ENCODE measurements at places on chromosomes 12 and 14.

GRCh38 chr14:91241863-91242262, 2.6 kb downstream of the GPR68 start:
- no peak for DNase-seq

GRCh38 chr12:29519585-29520182, 22.2 kb upstream of the OVCH1 start:
- DNase-seq = no peak

DNA sequence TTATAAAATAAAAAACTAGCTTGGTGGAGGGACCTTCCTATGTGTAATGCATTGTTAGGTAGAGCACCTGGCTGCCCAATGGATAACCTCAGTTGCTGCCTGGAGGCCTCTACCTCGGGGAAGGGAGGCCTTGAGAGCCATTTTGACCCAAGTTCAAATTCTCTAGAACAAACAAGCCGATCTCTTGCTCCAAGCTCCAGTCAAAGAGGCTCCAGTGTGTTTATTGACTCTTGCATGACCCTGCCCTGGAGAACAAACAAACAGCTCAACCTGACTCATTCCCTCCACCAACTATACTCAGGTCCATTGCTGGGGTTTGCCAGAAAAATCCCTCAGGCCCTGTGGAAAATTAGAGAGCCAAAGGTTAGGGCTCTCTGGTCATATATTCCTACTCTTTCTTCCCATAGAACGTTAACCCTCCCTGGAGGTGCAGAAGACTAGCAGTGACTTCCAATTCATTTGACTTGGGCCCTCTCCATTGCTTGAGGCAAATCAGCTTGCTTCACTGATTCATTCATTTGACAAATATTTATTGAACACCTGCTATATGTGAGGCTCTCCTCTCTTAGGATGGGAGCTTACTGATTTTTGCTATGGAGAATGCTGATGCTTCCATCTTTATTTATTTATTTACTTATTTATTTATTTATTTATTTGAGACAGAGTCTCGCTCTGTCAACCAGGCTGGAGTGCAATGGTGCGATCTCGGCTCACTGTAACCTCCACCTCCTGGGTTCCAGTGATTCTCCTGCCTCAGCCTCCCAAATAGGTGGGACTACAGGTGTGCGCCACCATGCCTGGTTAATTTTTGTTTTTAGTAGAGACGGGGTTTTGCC, 73.7 kb upstream of the CISTR start:
- DNase-seq = no peak

DNA sequence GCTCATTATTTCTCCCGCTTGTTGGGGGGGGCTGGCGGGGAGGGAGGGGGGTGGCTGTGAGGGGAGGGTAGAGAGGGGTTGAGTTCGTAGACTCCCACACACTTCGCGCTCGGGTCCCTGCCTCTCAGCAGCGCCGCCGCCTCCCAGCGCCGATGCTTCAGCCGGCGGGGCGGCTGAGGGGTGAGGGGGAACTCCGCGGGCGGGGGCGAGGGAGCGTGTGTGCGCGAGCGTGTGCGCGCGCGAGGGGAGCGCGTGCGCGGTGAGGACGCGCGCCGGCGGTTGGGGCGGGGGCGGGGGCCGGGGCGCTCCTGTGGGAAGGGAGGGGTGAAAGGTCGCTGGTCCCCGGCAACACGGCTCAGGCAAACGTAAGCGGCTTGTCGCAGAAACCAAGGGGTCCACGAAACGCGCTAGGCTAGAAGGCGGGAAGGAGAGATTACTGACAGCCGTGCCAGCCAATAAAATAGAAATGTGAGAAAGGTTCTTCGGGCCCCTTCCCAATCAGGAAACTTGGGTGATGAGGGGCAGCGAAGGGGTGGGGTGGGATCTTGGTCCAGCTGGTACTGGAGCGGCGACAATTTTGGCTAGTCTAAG, 343 bp upstream of the NOVA1 start:
- no peak for DNase-seq

DNA sequence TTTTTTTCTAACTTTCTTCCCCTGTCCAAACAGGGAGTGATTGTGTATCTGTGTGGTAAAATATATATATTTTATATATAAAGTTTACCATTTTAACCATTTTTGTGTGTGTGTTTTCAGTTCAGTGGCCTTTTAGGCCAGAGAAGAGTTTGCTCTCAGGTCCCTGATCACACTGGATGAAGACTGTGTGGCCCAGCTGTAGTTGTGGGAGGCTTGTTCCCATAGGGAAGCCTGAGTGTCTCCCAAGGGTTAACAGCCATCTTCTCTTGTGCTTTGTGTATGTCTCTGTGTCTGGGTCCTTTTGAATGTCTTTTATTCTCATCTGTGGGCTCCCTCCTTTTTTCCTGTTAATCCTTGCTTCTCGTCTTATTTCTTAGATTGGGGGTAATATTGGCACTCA, 23.4 kb downstream of the CGRRF1 start:
- no peak for DNase-seq

GRCh38 chr12:82019533-82019932, 260.4 kb upstream of the PPFIA2 start:
- no peak for DNase-seq

DNA sequence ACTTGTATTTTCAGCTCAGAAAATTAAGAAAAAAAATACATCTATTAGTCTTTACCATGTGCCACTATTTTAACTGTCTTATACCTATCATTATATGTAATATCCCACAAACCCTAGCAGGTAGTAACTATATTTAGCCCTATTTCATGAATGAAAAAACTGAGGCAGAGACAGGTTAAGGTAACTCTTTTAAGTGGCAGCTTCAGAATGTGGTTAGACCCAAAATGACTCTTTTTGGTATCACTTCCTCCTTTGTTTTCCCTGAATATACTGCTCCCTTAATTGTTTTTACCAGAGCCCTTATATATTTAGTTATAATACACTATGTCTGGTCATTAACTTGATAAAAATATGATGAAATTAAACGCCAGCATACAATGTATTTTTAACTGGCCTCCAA, 235.6 kb upstream of the RPL10L start:
- DNase-seq = no peak

GRCh38 chr14:75459791-75460190, 32.0 kb downstream of the JDP2 start:
- no peak for DNase-seq

- DNase-seq = no peak
Observed at GRCh38 chr14:95274874-95275273, 44.8 kb downstream of the CLMN start.

- no peak for DNase-seq
Observed at GRCh38 chr14:63677891-63678379, 36.3 kb upstream of the WDR89 start.

GRCh38 chr14:101480022-101480746, 81.1 kb upstream of the DIO3 start:
- DNase-seq = no peak

DNA sequence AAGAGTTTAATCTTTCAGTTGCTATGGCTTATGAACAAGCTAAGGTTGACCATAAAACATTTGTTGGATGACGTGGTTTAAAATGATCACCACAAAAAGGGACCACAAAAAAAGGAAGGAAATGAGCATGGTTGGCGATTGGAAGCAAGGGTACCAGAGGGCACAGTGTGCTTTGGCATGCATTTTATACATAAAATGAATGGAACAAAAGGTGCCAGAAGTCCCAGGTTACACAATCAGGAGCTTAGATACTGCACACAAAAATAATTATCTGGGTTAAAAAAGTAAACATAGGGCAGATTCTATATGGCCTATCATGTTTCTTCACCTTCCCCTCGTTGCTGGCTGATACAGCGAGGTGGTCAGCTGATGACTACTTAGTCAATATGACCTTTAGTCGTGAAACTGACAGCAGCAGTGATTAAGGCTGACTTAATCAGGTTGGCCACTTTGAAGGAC, 50.7 kb downstream of the ZC3H14 start:
- no peak for DNase-seq

GRCh38 chr12:112381406-112381882, 787 bp downstream of the HECTD4 start:
- DNase-seq = no peak

DNA sequence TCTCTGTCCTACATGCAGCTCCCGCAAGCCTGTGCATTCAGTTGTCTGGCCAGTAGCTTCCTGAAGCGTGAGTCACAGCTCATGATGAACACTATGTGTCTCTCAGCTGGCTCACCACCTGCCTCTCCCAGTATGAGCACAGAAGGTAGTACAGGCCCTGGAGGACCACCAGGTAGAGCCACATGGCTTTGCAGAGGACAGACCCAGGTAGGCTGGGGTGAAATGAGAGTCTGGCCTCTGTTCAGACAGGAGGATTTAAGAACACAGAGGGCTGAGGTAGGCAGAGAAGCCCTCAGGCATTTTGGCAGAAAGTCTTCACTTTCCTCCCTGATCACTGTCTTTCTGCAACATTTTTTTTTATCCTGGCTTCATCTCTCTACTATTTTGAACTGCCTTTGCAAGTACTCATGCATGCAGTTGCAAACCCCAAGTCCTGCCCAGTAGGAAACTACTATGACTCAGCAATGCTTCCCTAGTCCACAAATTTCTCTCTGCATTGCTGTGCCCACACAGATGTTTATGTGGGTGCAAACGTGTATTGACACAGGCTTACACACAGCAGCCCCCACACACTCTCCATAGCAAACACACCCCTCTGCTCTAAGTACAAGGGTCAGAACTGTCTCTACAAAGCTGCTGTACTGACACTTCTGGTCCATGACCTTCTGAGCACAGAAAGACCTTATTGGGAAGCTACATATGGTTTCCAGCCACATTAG, 7.2 kb upstream of the SDR9C7 start:
- DNase-seq = no peak

DNA sequence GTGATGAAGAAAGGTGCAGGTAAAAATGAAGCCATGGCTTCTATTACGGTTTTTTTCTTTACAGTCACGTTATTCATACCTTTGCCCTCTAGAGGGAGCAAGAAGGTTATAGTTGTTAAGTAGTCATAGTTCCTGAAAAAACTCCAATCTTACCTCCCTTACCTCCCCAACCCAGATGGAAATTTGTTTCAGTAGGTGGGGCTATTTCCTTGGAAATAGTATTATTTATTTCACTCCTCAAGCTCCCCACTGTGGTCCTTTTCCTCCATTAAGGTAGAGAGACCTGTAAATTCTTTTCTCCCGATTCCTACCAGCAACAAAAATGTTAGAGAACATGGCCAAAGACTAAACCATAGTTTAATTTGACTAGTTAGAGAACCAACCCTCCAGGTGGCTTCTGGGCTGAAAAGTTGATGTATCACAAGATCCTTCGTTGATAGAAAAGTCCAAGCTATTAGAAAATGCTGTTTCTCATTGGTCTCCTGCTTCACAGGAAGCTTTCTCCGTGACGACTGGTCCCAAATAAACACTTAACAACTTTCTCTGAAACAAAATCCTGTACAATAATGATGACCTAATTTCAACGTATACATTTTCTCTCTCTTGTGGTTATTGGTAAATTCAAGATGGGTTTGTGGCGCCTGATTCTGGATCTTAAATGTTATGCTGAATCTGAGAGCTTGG, 43.5 kb downstream of the TMX1 start:
- no peak for DNase-seq

DNA sequence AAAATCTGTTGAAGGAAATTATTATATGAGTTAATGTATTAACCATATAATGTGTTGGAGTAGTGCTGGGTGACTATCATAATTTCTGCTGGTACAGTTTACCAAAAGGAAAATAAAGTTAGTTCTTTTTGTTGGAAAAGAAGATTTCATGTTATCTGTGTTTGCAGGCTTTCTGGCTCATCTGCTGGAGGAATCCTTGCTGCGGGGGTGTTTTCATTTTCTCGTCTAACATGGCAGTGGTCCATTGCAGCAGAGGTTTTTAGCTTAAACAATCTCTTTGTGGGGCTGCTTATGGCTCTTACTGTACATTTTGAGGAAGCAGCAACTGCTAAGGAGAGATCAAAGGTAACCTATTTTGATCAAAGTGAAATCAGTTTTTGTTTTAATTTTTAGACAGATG, 24.1 kb downstream of the TMEM260 start:
- DNase-seq = no peak

GRCh38 chr12:22525426-22525825, 18.9 kb downstream of the C2CD5 start:
- no peak for DNase-seq

DNA sequence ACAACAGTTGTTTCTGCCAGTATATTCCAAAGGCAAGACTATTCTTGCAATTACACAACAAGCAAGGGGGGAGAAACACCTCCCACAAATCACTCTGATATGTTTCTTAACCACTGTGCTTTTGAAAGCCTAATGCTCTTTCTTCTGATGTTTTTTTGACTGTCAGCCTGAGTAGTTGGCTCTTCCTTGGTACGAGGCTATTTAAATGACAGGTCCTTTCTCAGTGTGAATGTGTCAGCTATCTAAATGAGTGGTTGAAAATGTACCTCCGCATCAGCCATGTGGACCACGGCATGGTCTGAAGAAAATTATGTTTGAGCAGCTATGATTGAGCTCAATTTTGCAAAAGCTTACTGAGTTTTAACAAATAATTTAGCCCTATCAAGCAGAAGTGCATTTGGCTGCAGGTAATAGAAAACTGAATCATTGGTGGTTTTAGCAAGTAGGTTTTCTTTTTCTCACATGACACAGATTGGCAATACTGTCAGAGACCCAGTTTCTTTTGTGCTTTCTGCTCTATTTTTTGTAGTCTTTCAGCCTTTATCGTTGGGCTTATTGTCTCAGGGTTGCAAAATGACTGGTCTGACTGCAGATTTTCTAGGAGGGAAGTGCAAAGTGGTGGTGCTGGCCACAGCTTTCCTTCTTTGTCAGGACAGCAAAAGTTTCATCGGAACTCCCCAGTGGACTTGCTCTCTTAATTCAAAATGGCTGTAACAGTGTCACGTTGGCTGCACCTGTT, 162.8 kb downstream of the RGS6 start:
- no peak for DNase-seq

DNA sequence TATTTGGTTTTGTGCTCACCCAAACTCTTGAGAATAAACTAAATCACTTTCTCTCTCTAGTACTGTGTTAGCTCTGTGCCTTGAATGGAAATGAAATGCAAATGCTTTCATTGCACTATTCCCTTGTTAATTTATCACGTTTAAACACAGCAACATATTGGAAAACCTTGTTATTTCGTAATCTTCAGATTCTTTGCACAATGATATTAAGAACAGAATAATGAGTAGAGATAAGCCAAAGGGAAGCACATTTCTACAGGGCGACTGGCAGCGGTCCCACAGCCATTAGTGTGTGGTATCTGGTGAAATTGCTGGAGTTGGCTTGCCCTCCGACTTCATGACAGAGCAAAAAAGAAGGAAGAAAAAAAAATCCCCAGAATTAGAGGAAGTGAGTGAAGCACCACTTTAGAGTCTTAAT, 166.1 kb upstream of the E2F7 start:
- no peak for DNase-seq

DNA sequence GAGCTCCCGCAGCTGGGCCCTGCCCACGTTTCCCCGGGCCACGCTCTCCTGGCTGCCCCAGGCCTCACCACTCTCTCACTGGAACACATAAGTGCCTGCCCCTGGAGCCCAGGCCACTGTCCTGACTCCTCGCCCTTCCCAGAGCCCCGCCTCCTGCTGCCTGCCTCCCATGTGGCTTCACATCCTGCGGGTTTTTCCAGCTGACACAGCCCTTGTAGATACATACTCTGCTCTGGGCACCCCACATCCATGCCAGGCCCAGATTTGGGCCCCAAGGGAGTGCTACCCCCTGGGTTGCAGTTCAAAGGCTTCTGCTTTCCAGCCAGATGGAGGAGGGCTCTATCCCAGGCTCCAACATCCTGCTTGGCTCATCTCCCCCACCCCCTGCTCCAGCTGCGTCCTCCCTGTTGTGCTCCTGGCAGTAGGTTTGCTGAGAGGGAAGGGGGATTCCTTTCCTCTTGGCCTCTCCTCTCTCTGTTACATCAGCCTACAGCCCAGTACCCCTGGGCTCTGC, 60.1 kb downstream of the TSPAN9 start:
- DNase-seq = no peak

- DNase-seq = no peak
Observed at GRCh38 chr14:90720832-90721231, 95.4 kb downstream of the TTC7B start.

- DNase-seq = no peak
Observed at GRCh38 chr12:54558311-54558710, 8.9 kb downstream of the PDE1B start.
